Hematopoietic multipotent progenitor cell treated with erythropoietin and hydrocortisone succinate and interleukin-3 and kit ligand, for 4 days (in vitro differentiated cells): ENCODE measurements at places on chromosomes 5 and 9.
A peak's percentile ranks its signal among the peaks of the same experiment; 100 is the strongest.

GRCh38 chr9:105557804-105558610, at the start of gene FKTN:
Gene FKTN, plus strand, starts transcription at chr9:105558131. Its CDS starts 16,902 bp downstream, at chr9:105575033.
- DNase-seq: peak; percentile 91

DNA sequence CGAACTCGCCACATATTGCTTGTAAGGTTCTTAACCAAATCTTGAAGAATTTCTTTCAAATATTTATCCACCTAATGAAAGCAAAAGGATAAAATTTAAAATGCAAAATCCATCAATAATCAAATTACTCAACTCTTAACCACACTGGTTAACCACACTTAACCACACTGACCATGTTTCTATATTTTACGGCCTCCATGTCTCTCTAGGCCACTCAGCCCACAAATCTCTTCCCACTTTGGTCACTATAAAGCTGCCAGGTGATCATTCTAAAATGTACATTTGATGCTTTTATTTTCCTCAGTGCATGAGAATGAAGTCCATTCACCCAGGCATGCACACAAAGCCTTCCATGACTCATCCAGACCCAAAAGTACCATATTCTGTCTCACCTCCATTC, 56.4 kb upstream of the OR2K2 start:
- DNase-seq: peak; percentile 14

DNA sequence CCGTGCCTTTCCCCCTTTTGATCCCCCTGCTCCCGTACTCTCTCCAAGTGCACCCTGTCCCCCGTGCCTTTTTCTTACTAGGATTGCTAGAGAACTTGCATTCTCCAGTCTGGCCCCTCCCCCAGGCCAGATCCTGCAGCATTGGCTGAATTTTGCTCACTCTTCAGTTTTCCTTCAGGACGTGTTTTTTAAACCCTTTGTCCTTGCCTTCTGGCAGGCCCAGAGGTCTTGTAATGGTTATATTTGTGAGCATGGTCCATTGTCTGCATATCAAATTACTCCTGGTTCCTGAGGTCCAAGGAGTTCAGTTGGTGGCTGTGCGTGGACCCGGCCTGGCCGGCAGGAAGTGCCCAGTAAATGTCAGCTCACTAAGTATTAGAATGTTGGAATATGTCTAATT, 606 bp downstream of the TBC1D13 start:
- DNase-seq: peak; percentile 31

DNA sequence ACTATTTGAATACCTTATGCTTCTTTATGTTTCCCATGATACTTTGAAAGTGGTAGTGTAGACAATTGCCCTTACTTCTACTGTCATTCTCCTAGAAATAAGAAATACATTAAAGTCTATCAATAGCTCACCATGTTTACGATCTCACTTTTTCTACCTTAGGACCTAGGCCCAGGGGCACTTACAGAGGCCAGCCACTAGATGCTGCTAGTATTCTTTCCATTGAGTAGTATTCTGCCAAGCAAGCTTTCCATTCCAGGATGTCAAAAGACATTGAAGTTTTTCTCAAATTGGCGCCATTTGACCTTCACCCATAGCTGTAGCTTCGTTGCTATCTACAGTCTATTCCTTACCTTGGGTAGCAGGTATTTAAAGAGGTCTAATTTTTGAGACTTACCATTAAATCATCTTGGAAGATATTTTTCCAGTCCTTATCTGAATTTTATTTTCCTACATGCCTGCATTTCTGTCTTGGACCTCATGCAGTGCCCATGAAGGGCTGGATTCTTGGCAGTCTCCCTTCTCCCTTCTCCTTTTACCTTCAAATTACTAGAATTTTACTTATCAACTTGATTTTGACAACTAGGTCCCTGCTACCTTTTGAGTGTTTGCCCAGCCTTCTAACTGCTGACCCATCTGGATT, 246.0 kb upstream of the NUDT12 start:
- peak; percentile 63 for DNase-seq

- no peak for DNase-seq
These were observed 65.2 kb downstream of the USP20 start for GRCh38 chr9:129900263-129901027.

- DNase-seq: no peak
These were observed 67.7 kb upstream of the UBTD2 start for GRCh38 chr5:172351240-172351778.

DNA sequence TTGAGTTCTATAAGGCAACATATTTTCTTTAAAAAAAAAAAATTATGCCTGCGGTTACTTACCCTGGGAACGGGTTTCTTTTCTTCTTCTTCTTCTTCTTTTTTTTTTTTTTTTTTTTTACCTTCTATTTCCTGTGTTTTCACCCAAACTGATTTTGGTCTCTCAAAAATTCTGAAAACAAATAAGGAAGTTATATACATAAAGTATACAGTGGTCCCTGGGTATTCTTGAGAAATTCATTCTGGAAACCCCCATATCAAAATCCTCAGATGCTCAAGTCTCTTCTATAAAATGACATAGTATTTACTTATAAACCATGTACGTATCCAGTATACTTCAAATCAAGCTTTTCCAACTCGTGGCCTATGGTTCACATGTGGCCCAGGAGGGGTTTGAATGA, 326.7 kb downstream of the MAT2B start:
- no peak for DNase-seq
